ENCODE measurements at places on chromosomes 3 and 15. TPM values are rescaled to one million over a fixed set of nuclear protein-coding genes. Genes with fewer than 3 reads are reported as not detected.

GRCh38 chr3:41202834-41203345 is 3.6 kb downstream of the CTNNB1 start:
- DNase-seq = peak; percentile 53

The FSIP1 gene
- 0.60 TPM for total RNA-seq

DNA sequence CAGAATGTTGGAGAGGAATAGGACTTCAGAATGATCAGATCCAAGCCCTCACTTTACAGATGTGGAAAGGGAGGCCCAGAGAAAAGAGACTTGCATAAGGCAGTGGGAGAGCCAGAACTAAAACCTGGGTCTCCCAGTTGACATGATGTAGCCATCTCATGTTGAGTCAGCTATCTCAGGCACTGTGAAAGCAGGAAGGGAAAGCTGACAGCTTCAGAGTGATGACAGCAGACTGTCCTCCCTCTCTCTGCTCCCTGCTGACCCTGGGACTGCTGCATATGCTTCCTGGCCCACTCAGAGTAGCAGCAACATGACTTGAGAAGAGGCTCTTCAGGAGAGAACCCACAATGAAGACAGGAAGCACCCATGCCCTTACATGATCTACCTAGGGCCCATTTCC is 14.7 kb downstream of the FHIT start:
- DNase-seq = no peak

DNA sequence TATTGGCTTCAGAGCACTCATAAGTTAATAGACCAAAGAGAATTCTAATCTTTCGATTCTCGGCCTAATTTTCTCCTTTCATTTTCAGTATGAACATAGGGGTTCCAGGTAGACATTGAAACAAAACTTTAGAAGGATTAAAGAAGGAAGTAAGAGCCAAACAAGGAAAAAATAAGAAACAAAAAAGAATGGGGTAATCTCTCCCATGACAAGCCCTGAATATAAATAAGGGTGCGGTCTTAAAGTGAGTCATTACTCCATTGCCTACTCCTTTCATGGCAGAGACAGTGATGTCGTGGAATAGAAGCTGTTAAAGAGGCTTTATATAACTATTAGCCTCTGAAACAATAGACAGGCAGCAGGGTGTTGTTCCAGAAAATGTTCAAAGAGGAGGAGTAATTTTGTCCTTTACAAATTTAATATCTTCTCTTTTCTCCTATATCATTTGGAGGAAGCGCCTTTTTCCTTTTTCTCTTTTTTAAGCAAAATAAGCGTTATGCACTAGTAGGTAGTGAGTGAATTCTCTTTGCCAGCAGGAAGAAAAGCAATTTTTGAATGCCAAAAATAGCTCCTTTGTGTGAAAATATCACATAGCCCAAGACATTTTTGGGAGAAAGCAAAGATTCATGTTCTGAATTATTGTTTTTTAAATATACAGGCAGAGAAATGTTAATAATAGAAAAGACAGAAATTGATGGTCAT is 607.9 kb upstream of the KCNMB2 start:
- no peak for DNase-seq

GRCh38 chr15:77636209-77636608 is 3.5 kb upstream of the LINGO1 start:
- DNase-seq = no peak

The CLDN16 gene
- total RNA-seq = 0.77 TPM

GRCh38 chr3:82133070-82133606 is 371.7 kb upstream of the GBE1 start:
- peak; percentile 76 for DNase-seq

The PLSCR4 gene
- total RNA-seq = 25.9 TPM

The PLSCR1 gene
- total RNA-seq = 109 TPM

DNA sequence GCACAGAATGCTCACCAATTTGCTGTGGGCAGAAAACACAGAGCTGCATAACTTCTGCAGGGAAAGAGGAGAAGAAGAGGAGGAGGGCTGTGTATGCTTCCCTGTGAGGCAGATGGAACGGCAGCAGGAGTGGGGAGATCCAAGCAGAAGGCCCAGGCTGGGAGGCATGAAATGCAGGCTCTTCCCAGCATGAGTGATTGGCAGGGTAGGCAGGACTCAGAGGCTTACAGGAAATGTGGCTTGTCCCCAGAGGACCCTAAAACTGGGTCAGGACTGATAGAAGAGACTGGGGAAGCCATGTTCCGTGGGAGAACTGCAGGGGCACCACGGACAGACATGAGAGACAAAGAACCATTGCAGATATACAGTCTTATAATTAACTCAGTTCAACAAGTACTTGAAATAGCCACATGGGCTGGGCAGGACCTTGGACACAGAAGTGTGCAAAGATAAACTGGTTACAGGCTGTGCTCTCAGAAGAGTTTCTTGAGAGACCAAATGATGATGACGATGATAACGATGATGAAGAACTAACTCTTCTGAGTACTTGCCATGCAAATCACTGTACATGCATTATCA is 286.9 kb downstream of the EPHB1 start:
- no peak for DNase-seq

GRCh38 chr15:68693071-68693470 is 114.3 kb downstream of the CORO2B start:
- no peak for DNase-seq

GRCh38 chr15:79989183-79989582 is 18.2 kb upstream of the BCL2A1 start:
- no peak for DNase-seq

GRCh38 chr3:128518587-128519490 is 25.8 kb upstream of the GATA2 start:
- DNase-seq = no peak

GRCh38 chr3:159855599-159856346 is 132.9 kb upstream of the IL12A start:
- DNase-seq = no peak

DNA sequence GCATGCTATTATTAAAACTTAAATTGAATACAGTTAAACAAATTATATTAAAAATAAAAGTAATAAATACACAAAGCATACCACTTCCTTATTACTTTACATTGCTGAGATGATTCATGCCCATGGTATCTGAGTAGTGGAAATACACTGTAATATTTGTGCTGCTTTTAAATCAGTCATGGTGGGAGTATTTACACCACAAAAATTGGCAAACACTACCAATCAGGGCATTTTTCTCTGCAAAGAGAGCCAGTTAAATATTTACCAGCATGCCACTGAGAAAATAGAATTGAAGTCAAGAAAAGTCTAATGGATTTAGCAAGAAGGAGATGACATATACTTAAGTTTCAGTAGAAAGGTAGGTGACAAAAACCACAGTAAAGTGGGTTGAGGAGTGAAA is 19.6 kb downstream of the PPARG start:
- peak; percentile 36 for DNase-seq

GRCh38 chr15:63530235-63530634 is 25.8 kb downstream of the USP3 start:
- no peak for DNase-seq

The FILIP1L gene
- 48.2 TPM for total RNA-seq

The SCG3 gene
- total RNA-seq = 0.44 TPM

GRCh38 chr3:16369276-16369675 is 104.3 kb downstream of the OXNAD1 start:
- no peak for DNase-seq

DNA sequence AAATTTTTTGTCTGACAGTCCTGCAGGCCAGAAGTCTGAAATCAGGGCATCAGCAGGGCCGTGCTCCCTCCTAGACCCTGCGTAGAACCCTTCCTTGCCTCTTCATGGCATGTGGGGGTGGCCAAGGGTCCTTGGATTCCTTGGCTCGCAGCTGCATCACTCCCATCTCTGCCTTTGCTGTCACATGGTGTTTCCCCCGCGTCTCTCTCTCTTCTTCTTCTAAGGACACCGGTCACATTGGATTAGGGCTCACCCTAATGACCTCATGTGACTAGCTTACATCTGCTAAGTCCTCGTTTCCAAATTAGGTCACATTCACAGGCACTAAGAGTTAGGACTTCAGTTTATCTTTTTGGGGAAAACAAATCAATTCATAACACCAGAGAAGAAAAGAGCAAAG is 12.0 kb downstream of the SLCO3A1 start:
- no peak for DNase-seq

The IGSF11 gene
- 0.40 TPM for total RNA-seq

The CTSH gene
- 610 TPM for total RNA-seq

DNA sequence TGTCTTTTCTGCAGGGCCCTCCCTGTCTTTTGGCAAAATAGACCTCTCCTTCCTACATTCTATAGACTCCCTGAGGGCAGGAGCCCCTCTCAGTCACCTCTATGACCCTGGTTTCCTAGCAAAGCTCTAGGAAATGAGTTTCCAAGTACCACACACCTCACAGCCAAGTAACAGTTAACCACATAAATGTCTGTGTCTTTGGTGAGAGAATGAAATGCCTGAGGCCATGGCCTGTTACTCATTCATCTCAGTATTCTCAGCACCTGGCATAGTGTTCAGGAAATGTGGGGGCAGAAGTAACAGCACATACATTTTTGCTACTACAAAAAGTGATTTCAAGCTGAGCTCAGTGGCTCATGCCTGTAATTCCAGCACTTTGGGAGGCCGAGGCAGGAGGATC is 21.0 kb downstream of the RFT1 start:
- no peak for DNase-seq

- DNase-seq = peak; percentile 70
Measured at GRCh38 chr3:176906046-176906905, 291.0 kb downstream of the TBL1XR1 start.

DNA sequence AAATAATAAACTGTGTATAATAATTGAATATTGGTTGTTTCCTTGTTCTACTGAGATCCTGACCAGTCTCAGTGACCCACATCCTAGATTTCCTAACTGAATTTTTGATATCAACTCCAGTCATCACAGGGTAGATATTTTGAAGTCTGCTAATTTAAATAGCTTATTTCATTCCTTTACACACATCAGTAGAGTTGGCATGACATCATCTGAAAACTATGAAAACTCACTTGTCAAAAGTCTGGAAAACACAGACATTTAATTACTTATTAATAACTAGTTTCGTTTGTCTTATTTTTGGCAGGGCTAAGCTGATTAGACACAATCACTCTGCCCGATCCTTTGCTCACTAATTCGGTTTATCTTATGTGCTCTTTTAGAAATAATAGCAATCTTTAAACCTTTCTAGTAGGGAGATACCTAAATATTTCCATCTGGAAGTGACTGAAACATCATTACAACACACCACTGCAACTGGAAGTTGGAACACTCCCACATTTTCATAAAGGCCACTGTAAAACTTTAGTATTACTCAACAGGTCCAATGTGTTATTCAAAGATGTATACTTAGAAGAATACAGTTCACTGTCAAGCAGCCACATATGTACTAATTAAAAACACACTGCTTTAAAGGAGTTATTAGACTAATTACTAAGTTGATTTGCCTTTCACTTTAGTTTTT is 198.4 kb upstream of the ZNF717 start:
- no peak for DNase-seq

- DNase-seq = peak; percentile 76
Measured at GRCh38 chr3:14118400-14119381, 6.0 kb downstream of the CHCHD4 start.

DNA sequence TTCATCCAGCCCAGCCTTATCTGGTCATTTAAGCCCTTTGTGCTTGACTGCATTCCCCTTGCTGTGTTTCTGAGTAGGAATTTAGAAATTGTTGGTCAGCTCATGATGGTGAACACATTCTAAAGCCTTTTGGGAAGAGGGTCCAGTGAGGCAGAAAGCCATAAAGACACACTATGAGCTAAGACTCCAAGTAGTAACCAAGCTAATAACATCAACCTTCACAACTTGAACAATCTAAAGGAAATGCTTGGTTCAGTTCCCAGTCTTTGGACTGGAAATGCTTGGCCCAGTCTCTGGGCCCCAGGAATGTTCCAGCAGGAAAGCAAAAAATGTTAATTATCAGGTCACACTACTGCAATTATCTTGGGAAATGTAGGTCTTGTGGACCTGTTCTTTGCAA is 7.7 kb downstream of the PLSCR1 start:
- DNase-seq = no peak

The NFKBIZ gene
- total RNA-seq = 182 TPM

- DNase-seq = no peak
Measured at GRCh38 chr3:86634361-86634760, 356.6 kb downstream of the VGLL3 start.

The WHAMM gene
- total RNA-seq = 5.3 TPM

The XCR1 gene
- total RNA-seq = 0.27 TPM

The ILDR1 gene
- total RNA-seq = 1.5 TPM

GRCh38 chr15:79116771-79117170 is 26.2 kb upstream of the RASGRF1 start:
- DNase-seq = no peak

DNA sequence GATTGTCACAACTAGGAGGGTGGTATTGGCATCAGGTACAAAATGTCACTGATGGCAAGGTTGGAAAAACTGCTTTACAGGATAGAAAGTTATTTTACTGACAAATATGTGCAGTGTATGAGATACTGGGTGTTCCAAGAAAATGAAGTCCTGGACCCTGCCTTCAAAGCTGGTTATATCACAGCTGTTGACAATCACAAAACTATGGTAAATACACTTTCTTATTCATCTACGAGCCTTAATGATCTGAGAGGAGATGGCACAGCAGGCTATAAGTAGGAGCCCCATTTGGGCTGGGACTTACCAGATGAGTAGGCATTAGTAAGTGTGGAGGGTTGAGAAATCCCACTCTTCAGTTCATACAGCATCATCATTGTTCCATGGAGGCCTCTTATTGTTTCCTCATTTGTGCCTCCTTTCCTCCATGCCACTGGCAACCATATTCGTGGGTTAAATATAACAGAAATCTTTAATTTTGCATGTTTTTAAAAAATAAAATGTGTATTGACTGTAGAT is 66.9 kb downstream of the CMTM8 start:
- DNase-seq = no peak

The KCNMB3 gene
- 2.6 TPM for total RNA-seq

GRCh38 chr3:45974686-45975085 is 20.9 kb downstream of the FYCO1 start:
- no peak for DNase-seq

- DNase-seq = no peak
Measured at GRCh38 chr15:47384776-47385175, 332.5 kb upstream of the SEMA6D start.

The TMEM207 gene
- 2.9 TPM for total RNA-seq

- no peak for DNase-seq
Measured at GRCh38 chr15:80750575-80750974, 28.6 kb upstream of the CEMIP start.

DNA sequence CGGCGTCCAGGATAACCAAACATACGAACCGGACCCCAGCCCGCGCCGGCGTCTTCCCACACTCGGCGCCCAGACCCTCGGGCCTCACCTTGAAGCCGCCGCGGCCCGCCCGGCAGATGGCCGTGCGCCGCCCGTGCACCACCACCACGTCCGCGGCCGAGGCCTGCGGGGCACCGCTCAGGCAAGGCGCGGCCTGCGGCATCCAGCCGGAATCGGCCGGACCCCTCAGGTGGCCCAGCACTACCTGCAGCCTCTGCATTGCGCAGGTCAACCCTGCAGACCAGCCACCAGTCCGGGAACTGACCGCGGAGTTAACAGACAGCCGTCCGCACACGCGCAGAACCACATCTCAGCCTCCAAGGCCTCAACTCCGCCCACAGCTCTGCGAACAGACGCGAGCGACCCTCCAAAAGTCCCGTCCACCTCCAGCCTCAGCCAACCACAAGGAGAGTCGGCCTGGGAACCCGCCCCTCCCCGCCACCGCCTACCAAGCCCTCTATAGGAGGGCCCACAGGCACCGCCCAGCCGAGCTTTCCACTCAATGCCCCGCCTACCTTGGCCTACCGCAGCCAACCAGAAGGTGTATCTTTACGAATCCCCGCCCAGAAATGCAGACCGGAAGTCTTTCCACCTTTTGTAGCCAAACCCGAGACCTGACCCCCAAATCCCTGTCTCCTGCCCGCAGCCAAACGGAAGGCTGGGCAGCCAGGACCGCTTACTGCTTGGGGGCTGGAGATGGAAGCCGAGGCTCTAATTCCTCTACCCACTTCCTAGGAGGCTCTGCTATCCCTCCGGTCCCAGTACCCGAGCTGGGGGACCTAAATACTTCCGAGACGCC is at the start of gene ACAA1:
Gene ACAA1, minus strand, starts transcription at position 351 of the 838 bp plus-strand sequence. Its CDS starts 92 bp downstream, at position 259.
- peak; percentile 100 for DNase-seq

Measured in hepatocyte (in vitro differentiated cells).